ENCODE measurements at places on chromosomes 7 and 10. TPM values are rescaled to one million over a fixed set of nuclear protein-coding genes. Genes with fewer than 3 reads are reported as not detected.

ZNF25 gene
- total RNA-seq: 4.8 TPM

ACBD7 gene
- 0.79 TPM for total RNA-seq

CACUL1 gene
- 49.9 TPM for total RNA-seq

ANKRD30A gene
- not detected for total RNA-seq

CYP3A4 gene
- total RNA-seq: not detected

MNX1 gene
- not detected for total RNA-seq

CRPPA gene
- 3.9 TPM for total RNA-seq

TFEC gene
- total RNA-seq: 1.8 TPM

RASSF4 gene
- total RNA-seq: 83.0 TPM

RBM17 gene
- total RNA-seq: 71.3 TPM

SH3PXD2A gene
- 17.3 TPM for total RNA-seq

TSPAN33 gene
- 6.5 TPM for total RNA-seq

GPR22 gene
- not detected for total RNA-seq

CPXM2 gene
- 5.5 TPM for total RNA-seq

ADAMTS14 gene
- 30.2 TPM for total RNA-seq

LRRN3 gene
- total RNA-seq: 2.2 TPM

SEMA3A gene
- 31.3 TPM for total RNA-seq

GRID2IP gene
- 0.07 TPM for total RNA-seq

PVRIG gene
- not detected for total RNA-seq

VPS50 gene
- 19.8 TPM for total RNA-seq

FAM180A gene
- total RNA-seq: not detected

ENTPD1 gene
- total RNA-seq: 0.95 TPM

SPDYE2B gene
- not detected for total RNA-seq

MICALL2 gene
- 43.4 TPM for total RNA-seq

FHIP2A gene
- total RNA-seq: 38.2 TPM

AKR1C4 gene
- not detected for total RNA-seq

DGKI gene
- 6.3 TPM for total RNA-seq

CISD1 gene
- total RNA-seq: 32.2 TPM

PIK3AP1 gene
- 9.3 TPM for total RNA-seq

MACC1 gene
- total RNA-seq: 2.0 TPM

CYP26C1 gene
- not detected for total RNA-seq

PRKG1 gene
- total RNA-seq: 2.8 TPM
